ENCODE measurements at places on chromosomes 11 and 22. TPM values are rescaled to one million over a fixed set of nuclear protein-coding genes. Genes with fewer than 3 reads are reported as not detected.

- DNase-seq, result no peak
Measured at GRCh38 chr11:105670811-105671210, 60.9 kb downstream of the GRIA4 start.

DNA sequence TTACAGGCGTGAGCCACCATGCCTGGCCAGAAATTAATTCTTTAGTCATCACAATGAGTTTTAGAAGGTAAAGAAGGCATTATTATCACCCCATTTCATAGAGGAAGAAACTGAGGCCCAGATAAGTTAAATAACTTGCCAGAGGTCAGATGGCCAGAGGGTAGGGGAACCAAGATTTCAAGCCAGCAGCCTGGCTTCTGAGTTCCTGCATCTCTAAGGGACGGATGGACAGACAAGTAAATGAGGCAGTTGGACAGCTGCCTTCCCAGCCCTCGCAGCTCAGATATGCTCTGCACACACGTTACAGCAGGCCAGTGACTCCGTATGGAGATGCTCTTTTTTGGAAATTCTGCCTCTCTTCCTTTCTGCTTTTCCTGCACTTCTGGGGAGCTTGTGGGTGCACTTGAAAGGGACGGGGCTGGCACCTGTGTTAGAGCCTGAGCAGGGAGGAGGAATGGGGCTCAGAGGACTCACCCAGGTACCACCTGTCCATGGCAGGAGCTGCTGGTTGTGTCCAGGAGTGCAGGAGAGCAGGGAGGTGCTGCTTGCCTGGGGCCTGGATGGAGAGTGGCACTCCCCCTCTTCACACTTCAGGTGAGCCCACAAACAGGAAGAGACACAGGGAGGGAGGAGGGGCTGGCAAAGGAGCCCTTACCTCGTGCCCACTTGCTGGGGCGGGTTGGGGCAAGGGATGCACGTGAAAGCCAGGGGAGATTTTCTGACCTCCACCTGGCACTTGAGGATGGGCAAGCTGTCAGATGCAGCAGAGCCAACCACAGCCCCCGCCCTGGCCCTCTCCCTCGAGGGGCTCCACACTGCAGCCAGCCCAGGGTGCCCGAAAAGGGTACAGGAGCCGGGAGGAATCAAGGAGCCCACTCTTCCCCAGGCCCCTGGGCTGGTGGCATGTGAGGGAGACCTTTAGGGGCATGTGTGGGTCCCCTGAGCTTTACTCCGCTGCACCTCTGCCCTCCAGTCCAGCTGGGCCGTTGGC, 3.3 kb upstream of the FXYD2 start:
- no peak for DNase-seq

- DNase-seq, result no peak
Measured at GRCh38 chr11:102368472-102368871, 21.5 kb downstream of the BIRC2 start.

Gene OR51I1
- 0.33 TPM for total RNA-seq

DNA sequence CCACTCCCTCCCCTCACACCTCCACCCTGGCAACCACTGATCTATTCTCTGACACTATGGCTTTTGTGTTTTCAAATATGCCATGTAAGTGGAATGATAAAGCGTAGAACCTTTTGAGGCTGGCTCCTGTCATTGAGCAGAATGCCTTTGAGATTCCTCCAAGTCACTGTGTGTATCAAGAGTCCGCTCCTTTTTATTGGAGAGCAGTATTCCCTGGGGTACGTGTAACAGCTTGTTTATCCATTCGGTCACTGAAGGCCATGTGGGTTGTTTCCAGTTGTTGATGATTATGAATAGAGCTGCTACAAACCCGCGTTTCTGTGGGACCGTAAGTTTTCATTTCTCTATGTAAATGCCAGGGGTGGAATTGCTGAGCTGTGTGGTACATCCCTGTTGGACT, 10.3 kb downstream of the TP53I11 start:
- no peak for DNase-seq

DNA sequence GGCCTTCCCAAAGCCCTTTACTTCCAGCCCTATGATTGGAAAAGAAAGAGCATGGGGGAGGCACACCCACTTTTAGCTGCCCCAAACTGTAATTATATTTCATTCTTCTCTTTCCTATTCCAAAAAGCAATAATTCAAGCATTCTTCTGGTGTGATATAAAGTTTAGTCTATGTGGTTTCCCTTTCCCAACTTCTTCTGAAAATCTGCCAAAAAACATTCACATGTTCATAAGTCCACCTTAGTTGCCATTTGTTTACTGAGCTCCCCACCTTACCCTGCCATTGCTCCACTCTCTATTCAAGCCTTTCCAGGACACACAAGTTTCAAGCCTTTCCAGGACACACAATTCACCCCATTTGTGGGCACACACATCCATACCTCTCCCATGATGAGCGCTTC, 111.6 kb upstream of the BMAL1 start:
- DNase-seq, result no peak

Gene EFCAB6
- 11.7 TPM for total RNA-seq

Gene OR2D2
- not detected for total RNA-seq

GRCh38 chr11:3184732-3185347, 19.7 kb upstream of the OSBPL5 start:
- no peak for DNase-seq

- DNase-seq, result no peak
Measured at GRCh38 chr11:88421530-88421929, 84.0 kb upstream of the CTSC start.

DNA sequence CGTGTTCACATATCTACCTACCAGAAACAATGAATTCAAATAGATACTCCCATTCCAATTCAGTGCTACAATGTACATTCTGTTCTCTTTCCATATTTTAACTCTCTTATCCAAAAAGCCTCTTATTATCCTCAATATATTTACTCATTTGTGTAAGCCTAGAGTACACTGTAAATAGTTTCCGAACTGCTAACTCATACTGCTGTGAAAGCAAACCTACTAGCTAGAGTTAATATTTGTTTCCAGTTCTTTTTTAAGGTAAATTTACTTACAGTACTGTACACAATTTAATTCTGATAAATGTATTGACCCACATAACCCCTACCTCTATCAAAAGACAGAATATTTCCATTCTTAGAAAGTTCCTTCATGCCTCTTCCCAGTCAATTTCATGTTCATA, 71.8 kb downstream of the GRK3 start:
- no peak for DNase-seq

Gene TIMM8B
- 29.4 TPM for total RNA-seq

DNA sequence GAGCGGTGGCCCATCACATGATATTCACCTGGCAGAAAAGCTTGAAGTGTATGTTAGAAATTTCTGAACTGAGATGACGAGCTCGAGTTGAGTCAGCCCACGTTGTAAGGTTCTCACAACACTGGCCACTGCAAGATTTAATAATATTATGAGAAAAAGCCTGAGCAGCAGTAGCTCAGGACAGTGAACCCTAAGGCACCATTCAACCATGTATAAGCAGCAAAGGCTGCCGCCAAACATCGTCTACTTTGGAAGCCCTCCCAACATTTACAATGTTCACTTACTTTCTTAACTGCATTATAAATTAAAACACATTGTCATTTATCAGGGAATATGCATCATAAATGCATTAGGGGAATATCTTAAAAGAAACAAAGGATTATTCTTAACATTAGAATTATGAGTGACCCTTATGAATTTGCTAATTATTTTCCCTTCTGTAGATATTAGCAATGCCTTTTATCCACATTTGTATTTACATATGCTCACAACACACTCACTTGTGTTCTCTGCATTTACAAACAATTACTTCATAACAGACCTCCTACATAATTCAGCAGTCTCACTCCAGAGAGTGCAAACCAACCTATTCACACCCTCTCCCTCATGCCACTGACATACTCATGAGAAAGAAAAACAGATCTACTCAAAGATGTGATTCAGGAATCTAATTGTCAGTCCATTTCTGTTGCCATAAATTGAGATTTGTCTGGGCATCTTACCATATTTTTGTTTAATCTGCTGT, 57.7 kb upstream of the CARD18 start:
- DNase-seq, result no peak

GRCh38 chr11:35463331-35463751, 44.0 kb upstream of the SLC1A2 start:
- DNase-seq, result no peak

- DNase-seq, result peak; percentile 99
Measured at GRCh38 chr11:111911563-111912401, at the start of gene CRYAB. TSS of gene CRYAB (minus strand) at chr11:111911770. CDS start at chr11:111911724, 46 bp downstream.

Gene C22orf15
- not detected for total RNA-seq

DNA sequence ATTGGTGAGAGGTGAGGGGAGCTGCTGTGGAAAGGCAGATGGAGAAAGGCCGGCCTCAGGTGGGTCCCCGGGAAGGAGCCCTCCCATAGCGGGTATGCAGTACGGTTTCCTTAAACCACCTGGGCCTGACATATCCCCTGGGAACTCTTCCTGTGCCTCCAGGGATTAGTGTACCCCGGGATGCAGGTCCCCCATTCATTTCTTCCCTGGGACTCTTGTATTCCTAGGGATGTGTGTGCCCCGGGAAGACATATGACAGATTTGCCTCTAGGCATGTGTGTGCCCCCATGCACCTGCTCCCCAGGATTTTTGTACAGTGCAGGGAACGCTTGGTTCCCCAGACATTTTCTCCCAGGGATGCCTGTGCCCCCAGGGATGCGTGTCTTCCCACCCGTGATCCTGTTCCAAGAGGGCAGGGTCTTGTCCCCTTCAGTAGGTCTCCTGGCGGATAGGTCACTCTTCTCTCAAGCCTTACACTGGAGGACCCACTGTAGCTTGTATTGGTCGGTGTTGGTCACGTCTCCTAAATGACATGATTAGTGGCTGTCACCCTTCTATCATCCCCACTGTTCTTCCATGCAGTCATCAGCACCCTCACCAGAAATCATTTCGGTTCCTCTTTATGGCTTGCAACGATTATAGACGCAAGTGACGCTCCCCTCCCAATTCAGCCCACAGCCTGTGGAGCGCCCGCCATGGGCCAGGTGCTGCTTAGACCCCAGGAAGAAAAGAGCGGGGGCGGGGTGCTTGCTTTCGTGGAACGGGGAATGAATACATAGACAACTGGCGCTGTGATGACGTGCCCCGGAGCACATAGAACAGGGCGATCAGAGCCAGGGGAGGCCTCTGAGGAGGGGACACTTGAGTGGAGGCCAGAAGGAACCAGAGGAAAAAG, 1.3 kb downstream of the PARVB start:
- no peak for DNase-seq

DNA sequence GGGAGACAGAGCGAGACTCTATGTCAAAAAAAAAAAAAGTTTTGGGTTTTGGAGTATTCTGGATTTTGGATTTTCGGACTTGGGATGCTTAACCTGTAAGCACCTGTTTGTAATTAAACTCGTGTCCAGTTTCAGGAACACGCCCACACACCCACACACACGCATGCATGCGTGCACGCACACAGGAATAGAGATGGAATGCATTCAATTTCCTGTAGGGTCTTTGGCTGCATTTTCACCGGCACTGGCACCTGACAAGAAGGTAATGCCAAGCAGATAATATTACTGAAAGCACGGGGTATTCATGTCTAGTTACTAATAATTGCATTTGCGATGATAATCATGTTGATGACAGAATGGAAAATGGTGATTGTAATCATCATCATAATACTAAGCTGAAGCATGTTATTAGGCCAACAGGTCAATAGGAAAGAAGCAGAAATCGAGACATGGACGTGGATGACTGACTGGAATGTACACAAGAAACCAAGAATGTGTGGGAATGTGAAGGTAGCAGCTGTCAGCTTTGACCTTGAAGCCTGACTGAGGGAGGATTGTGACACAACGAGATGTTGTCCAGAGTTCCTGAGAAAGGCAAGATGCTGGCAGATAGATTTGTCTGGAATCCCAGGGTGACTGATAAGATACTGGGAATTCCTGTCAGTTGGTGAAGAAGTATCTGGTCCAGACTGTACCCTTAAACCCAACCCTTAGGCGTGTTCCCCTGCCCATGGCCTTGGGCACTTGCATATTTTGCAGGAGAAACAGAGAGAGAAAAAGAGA, 108.6 kb downstream of the SYN3 start:
- no peak for DNase-seq

- DNase-seq, result no peak
Measured at GRCh38 chr22:40050258-40050657, 55.5 kb downstream of the FAM83F start.

GRCh38 chr11:32796425-32796824, 2.0 kb upstream of the CCDC73 start:
- DNase-seq, result no peak

GRCh38 chr11:7639643-7640025, 33.7 kb downstream of the CYB5R2 start:
- peak; percentile 91 for DNase-seq

- DNase-seq, result no peak
Measured at GRCh38 chr11:123054301-123055065, 7.5 kb downstream of the HSPA8 start.

DNA sequence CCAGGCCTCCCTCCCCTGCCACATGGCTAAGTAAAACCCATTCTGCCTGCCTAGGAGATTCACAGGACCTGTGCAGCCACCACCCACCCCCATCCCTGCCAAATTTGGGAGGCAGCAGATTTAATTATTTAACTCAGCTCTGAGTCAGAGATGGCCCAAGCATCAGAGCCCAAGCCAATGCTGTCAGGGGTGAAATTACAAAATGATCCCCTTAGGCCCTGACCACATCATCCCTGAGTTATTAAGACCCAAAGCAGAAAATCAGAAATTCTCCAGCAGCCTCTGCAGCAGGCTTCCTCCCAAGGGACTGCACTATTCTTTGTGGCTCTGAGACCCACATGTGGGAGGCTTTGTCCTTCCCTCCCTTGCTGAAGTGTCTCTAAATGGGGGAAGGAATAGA, 52.8 kb upstream of the RRAS2 start:
- DNase-seq, result no peak

Gene CSF2RB
- total RNA-seq, result 7.1 TPM

DNA sequence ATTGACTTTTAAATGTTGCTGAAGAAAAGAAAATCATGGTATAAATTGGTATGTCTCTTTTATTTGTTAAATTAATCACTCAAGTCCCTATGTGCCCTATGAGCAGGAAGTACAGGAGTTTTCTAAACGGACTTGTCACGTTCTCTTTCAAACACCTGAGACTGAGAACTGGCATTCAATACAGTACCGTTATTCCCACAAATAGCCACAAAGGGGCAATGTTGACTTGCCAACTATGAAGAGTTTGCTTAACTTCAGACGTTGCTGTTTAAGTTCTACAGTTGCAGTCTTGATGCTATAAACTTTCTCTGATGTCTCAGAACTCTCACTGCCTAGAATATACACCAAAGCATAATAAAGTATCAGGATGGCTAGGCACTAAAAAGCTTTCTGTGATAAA, 7.6 kb downstream of the OR56A1 start:
- DNase-seq, result no peak

GRCh38 chr11:76616676-76617552, 53.6 kb downstream of the LRRC32 start:
- no peak for DNase-seq

Gene HSPB2
- not detected for total RNA-seq

- peak; percentile 96 for DNase-seq
Measured at GRCh38 chr11:65833297-65834030, at the start of gene SNX32. TSS of gene SNX32 (plus strand) at chr11:65833963. CDS start at chr11:65834066, 103 bp downstream.

DNA sequence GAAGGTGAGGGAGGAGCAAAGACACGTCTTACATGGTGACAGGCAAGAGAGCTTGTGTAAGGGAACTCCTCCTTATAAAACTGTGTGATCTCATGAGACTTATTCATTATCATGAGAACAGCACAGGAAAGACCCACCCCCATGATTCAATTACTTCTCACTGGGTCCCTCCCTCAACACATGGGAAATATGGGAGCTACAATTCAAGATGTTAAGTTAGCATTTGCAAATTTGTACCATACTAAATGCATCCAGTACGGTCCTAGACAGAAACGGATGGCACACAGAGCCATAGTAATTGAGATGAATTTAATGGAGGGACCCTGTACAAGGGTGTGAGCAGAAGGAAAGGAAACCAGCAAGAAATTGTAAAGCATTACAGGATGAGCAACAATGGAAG, 765.8 kb upstream of the API5 start:
- no peak for DNase-seq

Gene AIFM3
- total RNA-seq, result 2.0 TPM
